ENCODE measurements at places on chromosomes 7 and 10.

DNA sequence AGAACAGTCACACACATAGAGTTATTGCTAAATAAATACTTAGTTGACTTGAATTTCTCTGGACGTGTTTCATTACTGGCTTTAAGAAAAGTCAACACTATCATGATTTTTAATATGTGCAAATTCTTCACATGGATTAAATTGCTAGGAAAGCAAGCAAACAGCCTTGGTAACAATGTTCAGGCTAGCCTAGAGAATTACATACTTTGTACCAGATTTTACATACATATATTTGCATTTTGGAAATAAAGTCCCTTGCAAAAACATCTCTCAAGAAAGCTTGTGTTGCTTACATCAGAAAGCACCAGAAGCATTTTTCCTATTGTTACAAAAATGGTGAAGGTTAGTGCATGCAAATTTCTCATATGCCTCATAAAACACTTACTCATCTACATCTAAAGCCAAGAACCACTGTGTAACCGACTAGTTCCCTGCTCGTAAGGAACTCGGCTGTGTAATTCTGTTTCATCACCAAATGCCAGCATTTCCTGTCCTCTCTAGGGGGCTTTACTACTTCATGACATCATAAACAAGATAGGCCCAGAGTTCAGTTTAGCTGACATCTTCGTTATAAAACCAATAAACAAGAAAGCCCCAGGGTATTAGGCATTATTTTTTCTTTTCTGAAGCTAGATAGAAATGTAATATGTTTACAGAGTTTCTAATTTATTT is 87.8 kb downstream of the CFAP58 start:
- DNase-seq = no peak

GRCh38 chr10:106446920-106447319 is 717.6 kb downstream of the SORCS1 start:
- DNase-seq = no peak

DNA sequence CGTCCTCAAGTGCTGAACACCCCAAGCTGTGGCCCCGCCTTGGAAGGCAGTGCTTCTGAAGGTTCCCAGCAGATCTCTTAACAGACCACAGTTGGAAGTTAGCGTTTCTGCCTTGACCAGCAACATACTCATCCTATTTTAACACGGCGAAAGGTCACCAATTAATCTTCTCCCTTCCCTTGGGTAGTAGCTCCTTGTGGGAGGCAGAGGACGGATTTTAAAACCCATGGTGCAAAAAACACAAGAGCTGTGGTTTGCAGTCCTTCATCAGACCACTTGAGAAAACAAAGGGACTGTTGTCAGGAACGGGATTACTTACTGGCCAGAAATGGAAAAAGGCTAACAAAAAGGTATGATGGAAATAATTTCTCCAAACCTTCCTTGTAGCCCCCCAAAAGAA is 87.3 kb downstream of the BEND7 start:
- no peak for DNase-seq

DNA sequence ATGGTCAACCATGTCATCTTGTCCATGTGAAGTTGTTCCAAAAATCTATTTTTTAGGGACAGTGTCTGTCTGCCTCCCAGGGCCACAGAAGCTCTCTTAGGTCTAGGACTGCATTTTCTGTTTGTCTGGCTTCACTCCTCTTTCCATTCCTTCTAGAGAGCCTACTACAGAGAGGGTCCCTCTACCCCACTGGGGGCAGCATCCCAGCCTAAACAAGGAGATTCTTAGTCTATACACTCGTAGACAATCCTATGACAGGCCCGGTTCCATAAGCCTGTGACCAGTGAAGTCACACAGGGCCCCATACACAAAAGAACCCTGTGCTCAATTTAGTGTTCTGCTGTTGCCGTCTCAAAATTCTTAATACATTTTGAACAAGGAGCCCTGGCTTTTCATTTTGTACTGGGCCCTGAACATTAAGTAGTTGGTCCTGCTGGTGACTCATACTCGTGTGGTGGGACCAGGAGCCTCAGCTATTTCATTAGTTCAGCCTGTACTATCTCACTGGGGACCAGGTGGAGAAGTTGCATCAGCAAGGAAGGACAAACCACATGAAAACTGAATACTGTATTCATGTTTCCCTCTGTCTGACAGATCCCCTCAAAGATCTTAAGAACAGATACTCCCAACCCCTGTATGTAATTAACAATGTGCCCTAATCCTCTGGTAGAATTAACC is 23.5 kb upstream of the FAM180A start:
- DNase-seq = no peak

GRCh38 chr10:131346456-131346855 is 34.9 kb upstream of the TCERG1L start:
- DNase-seq = no peak

DNA sequence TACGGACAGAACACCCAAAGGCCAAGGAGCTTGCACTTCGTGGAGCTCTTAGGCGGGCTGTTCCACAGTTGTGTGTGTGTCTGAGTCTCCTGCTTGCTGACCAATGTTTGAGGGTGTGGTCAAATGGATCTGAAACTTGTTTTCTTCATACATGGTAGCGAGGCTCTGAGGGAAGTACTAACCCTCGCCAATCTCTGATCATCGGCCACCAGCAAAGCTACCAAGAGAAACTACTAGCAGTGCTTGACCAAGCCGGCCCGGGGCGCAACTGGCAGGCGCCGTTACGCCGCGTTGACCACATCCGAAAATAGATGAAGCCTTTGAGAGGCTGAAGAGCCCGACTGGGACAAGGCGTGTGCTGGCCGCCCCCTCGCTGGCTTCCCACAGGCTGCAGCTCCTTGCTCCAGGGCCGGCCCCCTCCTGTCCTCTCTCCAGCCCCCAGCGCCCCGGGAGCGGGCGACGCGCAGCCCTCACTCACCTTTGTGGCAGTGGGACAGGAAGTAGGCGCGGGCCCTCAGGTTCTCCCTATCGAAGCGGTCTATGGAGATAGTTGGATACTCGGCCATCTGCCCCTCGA is 384 bp downstream of the DCLRE1C start:
- peak; percentile 48 for DNase-seq

GRCh38 chr10:106864031-106864430 is 300.5 kb downstream of the SORCS1 start:
- DNase-seq = no peak

- no peak for DNase-seq
Observed at GRCh38 chr7:44887293-44887692, 2.0 kb upstream of the PURB start.

DNA sequence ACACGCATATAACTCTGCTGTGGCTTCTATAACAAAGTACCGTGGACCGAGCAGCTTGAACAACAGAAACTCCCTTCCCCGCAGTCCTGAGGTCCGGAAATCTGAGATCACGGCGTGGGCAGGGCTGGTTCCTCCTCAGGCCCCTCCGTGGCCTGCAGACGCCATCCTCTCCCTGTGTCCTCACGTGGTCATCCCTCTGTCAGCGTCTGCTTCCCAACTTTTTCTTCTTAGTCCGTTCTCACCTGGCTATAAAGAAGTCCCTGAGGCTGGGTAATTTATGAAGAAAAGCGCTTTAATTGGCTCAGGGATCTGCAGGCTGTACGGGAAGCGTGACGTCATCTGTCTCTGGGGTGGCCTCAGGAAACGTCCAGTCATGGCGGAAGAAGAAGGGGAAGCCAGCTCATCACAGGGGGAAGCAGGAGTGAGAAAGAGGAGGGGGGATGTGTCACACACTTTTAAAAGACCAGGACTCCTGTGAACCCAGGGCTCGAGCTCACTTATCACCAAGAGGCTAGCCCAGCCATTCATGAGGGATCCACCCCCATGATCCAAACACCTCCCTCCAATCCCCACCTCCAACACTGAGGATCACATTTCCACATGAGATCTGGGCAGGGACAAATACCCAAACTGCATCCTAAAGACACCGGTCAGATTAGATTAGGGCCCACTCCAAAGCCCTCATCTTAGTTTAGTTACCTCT is 91.2 kb upstream of the INSIG1 start:
- DNase-seq = no peak

Data from HEK293T (cell line).